Regular cardiac myocyte (primary cell): ENCODE measurements at places on chromosomes 7 and 10. TPM values are rescaled to one million over a fixed set of nuclear protein-coding genes. Genes with fewer than 3 reads are reported as not detected.

Gene NUTM2E
- under 0.01 TPM in 1 of 2 replicates, not detected in the other for total RNA-seq

Gene CHAT
- total RNA-seq = not detected in 2 replicates

Gene SPDYE2
- not detected in 2 replicates for total RNA-seq

Gene CXCL12
- 75.3 and 119 TPM in 2 replicates for total RNA-seq

Gene DLG5
- 22.8 and 35.1 TPM in 2 replicates for total RNA-seq

Gene WDFY4
- total RNA-seq = not detected in 2 replicates

Gene SCIN
- total RNA-seq = 0.19 and 0.56 TPM in 2 replicates

Gene EBLN1
- not detected in 2 replicates for total RNA-seq

Gene LOXL4
- total RNA-seq = 46.8 and 192 TPM in 2 replicates

Gene RPEL1
- under 0.01 and 0.19 TPM in 2 replicates for total RNA-seq

Gene INA
- total RNA-seq = 1.1 and 1.2 TPM in 2 replicates

Gene CCL26
- total RNA-seq = 2.9 and 12.1 TPM in 2 replicates

Gene GIMAP7
- total RNA-seq = under 0.01 and 0.19 TPM in 2 replicates

Gene NKX1-2
- not detected in 2 replicates for total RNA-seq

Gene SLC29A4
- 1.3 and 2.5 TPM in 2 replicates for total RNA-seq
